H9 (cell line): ENCODE measurements at places on chromosomes 6 and 20.

DNA sequence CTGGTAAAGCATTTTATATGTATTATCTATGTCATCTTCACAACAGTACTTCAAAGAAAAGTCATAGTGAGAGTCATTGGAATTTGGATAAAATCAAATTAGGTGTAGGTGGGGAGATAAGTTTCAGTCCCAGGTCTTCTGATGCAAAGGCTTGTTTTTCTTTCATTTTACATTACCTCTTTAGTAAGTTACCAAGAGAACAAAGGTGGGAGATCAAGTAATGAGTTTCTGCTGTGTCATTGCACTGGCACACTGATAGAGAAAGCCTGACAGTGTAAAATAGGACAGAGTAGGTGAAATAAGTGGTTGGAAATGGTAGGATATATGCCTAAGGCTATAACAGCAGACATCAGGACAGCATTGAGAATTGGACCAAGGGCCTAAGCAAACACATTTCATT lies 250.4 kb downstream of the NKAIN2 start:
- DNase-seq = no peak

GRCh38 chr20:36309643-36310042 lies 3.5 kb downstream of the DLGAP4 start:
- no peak for DNase-seq

DNA sequence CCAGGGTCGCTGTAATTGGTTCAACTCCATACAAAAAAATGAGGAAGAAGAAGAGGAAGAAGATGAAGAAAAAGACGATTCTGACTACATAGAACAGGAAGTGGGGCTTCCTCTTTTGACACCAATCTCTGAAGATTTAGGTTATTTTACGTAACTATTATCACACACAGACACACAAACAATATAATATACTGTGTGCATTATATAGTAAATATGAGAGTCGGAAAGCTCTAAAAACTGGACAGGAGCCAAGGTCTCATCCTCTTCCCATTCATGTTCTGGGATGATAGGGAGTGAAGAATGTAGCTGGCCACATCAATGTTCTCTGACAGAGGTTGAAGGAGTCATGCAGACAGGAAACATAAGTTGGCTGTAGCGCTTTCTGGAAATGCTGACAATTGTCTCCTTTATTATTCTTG lies 13.3 kb downstream of the RSPH4A start:
- no peak for DNase-seq

DNA sequence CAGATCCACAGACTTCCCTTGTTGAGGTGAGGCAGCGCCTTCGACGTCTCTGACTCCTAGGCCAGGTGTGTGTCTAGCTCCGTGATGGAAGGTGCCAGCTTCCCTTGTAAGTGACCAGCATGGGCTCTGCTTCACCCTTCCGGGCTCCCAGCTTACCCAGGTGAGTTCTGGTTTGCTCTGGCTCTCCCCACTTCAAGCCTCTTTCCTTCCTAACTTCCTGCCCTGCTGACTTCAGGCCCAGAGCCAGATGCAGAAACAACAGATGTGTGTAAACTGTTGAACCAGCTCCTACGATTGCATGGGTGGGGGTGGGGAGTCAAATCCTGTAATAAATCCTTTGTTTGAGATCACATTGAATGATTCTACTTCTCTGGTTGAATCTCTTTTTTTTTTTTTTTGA lies 51.6 kb upstream of the BMP6 start:
- no peak for DNase-seq

GRCh38 chr6:144617708-144618107 lies 332.6 kb downstream of the UTRN start:
- no peak for DNase-seq

- DNase-seq = no peak
Observed at GRCh38 chr6:118675225-118675624, 23.8 kb upstream of the CEP85L start.
